ENCODE measurements at places on chromosomes 7 and 10. TPM values are rescaled to one million over a fixed set of nuclear protein-coding genes. Genes with fewer than 3 reads are reported as not detected.

EPO gene
- not detected for total RNA-seq

MUC12 gene
- not detected for total RNA-seq

ABCB1 gene
- 1.3 TPM for total RNA-seq

EN2 gene
- not detected for total RNA-seq

BICC1 gene
- 0.20 TPM for total RNA-seq
